ENCODE measurements at places on chromosomes 1 and 21. TPM values are rescaled to one million over a fixed set of nuclear protein-coding genes. Genes with fewer than 3 reads are reported as not detected.

- peak; percentile 84 for DNase-seq
Observed at GRCh38 chr1:221708076-221708571, 33.8 kb downstream of the DUSP10 start.

CELSR2 gene
- total RNA-seq, result 3.1 TPM

DNA sequence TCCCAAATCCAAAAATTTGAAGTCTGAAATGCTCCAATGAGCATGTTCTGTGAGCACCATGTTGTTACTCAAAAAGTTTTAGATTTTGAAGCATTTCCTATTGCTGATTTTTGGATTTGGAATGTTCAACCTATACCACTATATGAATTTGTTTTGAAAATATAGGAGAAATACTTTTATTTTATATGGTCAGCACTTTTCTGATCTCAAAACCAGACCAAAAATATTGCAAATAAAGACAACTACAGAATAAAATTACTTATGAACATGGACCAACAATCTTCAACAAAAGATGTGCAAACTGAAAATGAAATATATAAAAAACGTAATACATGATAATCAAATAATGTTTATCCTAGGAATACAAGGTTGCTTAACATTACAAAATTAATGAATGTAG lies 73.7 kb upstream of the APOBEC4 start:
- DNase-seq, result no peak

NTNG1 gene
- total RNA-seq, result 0.96 TPM
